Fibroblast of upper back skin (primary cell): ENCODE measurements at places on chromosomes 5 and 9.

DNA sequence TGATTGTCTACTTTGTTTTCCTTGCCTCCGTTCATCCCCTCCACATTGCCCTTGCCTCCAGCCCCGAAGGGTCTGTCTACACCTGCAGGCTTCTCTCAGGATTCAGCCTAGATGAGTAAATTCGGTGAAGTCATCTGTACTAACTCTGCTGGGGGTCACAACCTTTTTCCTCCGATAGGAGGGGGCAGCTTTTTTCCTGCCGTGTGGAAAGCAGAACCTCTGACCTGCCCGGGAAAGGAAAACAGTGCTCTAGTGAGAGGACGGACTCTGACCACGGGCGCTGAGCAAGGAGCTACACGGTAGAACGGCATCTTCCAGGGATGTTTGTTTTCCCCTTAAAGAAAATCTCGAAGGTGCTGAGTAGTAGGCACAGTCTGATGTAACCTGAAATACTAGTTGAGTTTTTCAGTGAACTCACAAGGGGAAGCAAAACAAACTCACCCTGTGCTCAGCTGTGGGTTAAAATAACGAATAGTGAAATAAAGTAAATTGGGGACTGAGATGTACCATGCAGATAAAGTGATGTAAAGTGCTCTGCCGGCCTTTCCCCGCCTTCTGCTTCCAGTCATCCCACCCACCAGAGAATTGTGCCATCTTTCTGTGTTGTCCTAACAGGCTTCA lies 281.8 kb downstream of the AOPEP start:
- DNase-seq: no peak

- no peak for DNase-seq
Observed at GRCh38 chr5:142810081-142810480, 39.9 kb downstream of the ARHGAP26 start.

DNA sequence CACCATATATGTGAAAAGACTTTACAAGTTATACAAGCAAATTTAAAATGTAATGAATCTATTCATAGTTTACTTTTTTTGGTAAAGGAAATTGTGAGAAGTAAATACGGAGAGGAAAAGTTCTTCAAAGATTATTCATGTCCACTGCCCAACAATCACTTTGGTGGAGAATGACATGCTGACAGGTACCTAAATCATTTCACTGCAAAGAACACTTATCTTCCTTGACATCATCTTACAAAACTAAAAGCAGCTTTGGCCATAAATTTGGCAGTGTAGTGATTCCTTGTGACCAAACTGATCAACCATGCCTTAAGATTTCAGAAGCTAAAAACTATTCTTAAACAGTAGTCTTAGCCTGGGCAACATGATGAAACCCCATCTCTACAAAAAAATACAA lies 42.5 kb downstream of the GOLPH3 start:
- DNase-seq: peak; percentile 23

GRCh38 chr9:135136481-135136880 lies 49.0 kb downstream of the OLFM1 start:
- DNase-seq: no peak

- no peak for DNase-seq
Observed at GRCh38 chr9:104844710-104845109, 80.8 kb downstream of the NIPSNAP3B start.

GRCh38 chr9:129383019-129383560 lies 205.0 kb upstream of the IER5L start:
- no peak for DNase-seq

DNA sequence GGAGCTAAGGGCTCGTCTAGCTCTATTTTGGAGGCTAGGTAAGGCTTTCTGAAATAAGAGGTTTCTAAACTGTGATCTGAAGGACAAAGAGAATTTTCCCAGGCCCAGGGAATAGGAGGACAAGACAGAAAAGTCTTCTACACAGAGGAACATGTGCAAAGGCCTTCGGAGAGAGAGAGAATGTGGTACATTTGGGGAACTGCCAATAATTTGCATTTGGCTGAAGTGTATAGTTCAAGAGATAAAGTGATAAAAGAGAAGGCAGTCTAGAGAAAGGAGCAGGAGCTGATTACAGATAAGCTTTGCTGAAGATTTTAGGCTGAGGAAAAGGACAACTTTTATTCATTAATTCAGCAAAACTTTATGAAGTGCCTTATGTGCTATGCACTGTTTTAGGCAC lies 214.4 kb upstream of the ELL2 start:
- peak; percentile 48 for DNase-seq

GRCh38 chr5:43543434-43543833 lies 13.4 kb downstream of the PAIP1 start:
- DNase-seq: no peak

DNA sequence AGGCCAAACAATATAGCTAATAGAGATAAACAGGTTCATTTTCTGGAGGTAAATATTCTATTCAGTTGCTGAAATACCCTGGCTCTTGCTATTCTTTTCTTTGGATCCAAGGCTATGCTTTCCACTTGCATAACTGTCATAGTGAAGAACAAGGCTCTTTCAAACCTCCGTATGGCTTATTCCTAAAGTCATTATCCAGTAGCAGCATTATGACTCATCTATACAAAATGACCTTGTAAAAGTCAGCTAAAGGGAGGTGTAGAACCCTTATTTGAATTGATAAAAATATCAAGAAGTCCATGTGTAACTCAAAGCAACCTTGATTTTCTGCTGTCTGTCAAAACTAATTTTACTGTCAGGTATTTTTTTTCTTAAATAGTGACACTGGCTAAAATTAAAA lies 447.8 kb downstream of the PLK2 start:
- DNase-seq: no peak

GRCh38 chr9:98010445-98010844 lies 27.3 kb downstream of the ANP32B start:
- DNase-seq: no peak

DNA sequence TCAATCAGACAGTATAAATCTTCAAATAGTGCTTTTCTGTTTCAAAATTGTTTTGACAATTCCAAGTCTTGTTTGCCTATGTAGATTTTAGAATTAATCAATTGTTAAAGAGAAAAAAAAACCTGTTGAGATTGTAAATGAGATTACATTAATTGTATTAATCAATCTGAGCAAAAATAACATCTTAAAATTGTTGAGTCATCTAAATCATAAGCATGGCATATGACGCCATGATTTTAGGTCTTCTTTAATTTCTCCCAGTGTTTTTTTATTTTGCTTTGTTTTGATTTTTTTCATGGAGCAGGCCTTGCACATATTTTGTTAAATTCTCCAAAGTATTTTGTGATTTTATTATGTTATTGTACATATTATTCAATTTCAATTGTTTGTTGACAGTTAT lies 988.0 kb upstream of the SEMA6A start:
- DNase-seq: no peak

DNA sequence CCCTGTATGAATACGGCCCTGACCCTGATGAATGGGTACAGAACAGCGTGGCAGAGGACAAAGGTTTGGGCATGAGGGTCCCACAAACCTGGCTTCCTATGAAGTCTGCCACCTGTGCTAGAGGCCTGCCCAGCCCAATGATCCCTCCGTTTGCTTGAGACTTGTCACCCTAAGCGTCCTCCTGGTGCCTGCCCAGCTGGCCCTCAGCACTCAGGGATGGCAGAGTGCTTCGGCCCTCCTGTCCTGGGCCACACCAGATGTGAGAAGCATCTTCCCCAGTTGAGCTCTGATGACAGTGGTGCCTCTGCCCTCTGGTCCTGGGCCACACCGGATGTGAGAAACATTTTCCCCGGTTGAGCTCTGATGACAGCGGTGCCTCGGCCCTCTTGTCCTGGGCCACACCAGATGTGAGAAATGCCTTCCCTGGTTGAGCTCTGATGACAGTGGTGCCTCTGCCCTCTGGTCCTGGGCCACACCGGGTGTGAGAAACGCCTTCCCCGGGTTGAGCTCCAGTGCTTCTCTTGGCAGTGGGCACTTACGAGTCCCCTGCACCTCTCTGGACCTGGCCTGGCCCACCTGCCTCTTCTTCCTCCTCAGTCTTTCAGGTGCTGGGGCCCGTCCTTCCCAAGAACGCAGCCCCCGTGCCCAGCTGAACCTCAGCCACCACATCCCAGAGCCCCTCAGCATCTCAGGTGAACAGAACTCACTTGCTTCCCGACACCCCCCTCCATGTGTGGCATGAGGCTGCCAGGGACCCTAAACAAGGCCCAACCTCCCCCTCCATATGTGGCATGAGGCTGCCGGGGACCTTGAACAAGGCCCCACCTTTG lies 253.1 kb upstream of the IRX1 start:
- DNase-seq: no peak

GRCh38 chr5:174623433-174624019 lies 100.9 kb upstream of the MSX2 start:
- DNase-seq: no peak

- no peak for DNase-seq
Observed at GRCh38 chr5:127083711-127084110, 10.4 kb upstream of the C5orf63 start.

- peak; percentile 57 for DNase-seq
Observed at GRCh38 chr9:121267689-121268597, at the start of gene GSN. GSN (plus strand) TSS chr9:121268162; CDS start chr9:121301972, 33,810 bp downstream.

GRCh38 chr5:171897231-171897630 lies 109.2 kb downstream of the FBXW11 start:
- no peak for DNase-seq

DNA sequence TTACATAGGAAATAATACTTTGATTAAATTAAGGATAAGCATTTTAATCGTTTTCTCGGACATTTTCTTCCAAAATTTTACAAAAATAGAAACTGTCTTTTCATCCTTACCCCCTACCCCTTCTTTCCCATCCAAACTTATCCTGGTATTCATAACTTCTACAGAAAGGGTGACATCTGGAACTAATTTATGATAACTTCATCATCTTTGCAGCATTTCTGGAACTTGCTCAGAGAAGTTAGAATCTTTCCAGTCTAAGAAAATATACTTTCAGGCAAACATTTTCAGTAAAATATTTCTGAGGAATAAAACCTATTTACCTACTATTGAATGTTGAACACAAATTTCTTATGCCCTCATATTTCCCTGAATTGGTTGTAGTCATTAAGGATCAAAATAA lies 309.0 kb downstream of the MAN2A1 start:
- DNase-seq: peak; percentile 48

DNA sequence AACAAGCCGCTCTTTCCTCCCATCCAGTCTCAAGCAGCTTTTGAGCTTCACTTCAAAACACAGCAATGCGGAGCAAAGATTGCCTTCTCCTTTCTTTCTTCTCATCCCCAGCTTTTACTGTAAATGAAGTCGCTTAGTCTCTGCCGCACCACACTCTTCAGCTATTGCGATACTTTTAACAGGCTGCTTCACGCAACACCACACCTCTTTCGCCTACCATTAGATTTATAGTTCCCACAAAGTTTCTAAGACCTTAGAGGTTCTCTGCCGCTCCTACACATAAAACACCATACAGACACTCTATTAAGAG lies 711 bp downstream of the PGGT1B start:
- DNase-seq: no peak

- DNase-seq: peak; percentile 42
Observed at GRCh38 chr9:107487521-107488374, 1.8 kb downstream of the KLF4 start.

DNA sequence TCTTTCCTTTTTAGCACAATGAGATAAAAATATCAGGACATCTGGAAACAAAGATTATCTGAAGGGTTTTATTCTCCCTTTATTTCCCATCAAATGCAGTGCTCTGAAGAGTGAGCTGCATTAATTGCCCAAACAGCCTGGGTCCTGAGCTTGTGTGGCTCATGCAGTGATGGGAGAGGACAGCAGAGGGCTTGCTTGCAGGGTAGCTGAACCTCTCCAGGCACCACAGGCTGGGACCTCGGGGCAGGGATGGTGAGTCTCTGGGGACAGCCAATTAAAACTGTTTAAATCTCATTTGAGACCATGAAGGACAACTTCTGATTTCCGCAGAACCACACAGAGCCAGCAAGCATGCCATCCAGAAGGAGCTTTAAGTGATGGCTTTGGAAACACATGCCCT lies 71.2 kb downstream of the PLAC8L1 start:
- no peak for DNase-seq

DNA sequence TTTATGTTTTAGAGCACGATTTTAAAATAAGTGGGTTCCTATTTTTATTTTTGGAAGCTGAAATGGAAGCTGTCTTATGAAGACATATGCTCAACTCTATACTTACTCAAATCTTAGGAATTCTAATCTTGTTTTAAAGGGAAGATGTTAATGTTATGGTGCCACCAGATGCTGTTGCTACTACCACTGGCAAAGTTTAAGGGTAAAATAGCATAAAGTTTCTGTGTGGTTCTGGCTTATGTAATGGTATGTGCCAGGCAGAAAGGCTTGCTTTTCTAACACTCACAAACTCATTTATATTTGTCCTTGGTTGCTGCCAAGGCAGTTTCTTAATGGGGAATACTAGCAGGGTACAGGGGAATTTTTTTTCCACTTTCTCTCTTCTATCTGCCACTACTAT lies 204.9 kb downstream of the ZSWIM6 start:
- DNase-seq: no peak

GRCh38 chr9:2298217-2298616 lies 283.1 kb downstream of the SMARCA2 start:
- no peak for DNase-seq

GRCh38 chr9:128286440-128286839 lies 10.4 kb downstream of the SWI5 start:
- peak; percentile 40 for DNase-seq

- DNase-seq: peak; percentile 54
Observed at GRCh38 chr5:123813937-123814624, 302.1 kb downstream of the CSNK1G3 start.

DNA sequence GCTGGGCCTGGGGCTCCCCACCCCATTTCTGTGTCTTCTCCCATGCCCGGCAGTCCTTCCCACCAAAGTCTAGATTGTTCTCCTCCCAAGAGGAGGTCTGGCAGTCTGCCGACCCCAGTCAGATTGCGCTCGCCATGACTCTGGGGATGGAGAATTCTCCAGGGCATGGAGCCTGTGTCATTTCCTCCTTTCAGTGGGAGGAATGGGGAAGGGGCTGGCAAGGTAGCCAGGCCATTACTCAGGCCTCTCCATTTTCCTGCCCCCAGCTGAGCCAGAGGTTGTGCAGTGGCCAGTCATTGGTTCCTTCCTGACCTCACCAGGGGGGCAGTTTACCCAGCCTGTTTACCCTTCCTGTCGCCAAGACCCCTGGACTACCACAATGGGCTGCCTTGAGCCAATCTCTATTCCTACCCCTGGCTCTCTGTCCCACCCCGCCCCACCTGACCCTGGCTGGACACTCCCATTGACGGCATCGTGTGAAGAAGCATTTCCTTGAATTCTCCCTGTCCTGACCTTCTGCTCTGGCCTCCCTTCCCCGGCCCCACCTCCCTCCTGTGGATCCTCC lies 628 bp downstream of the SYNPO start:
- DNase-seq: peak; percentile 82

GRCh38 chr5:151550146-151550545 lies 41.0 kb downstream of the FAT2 start:
- DNase-seq: no peak

- DNase-seq: peak; percentile 64
Observed at GRCh38 chr9:116959809-116960208, 272.7 kb downstream of the TRIM32 start.

GRCh38 chr5:9713356-9713755 lies 83.2 kb upstream of the TAS2R1 start:
- DNase-seq: peak; percentile 45
